A549 (cell line): ENCODE measurements at places on chromosomes 2 and 18. TPM values are rescaled to one million over a fixed set of nuclear protein-coding genes. Genes with fewer than 3 reads are reported as not detected.

DNA sequence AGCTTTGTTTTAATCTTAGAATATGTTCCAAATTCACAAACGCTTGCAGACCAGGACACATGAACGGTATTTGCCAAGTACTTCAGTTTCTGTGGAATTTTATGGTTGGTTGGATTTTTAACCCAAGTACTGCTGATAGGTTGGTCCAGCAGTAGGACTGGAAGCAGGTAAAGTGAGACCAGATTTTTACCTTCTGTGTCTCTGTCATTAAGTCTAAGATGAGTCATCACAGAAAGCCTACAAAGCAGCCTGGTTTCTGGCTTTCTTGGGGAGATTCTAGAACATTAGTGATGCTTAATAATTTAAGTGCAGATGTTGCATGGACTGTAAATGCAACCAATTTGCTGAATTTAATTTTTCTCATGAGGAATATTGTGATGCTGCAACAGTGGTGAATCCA, 100.5 kb downstream of the SCG2 start:
- DNase-seq: no peak

DNA sequence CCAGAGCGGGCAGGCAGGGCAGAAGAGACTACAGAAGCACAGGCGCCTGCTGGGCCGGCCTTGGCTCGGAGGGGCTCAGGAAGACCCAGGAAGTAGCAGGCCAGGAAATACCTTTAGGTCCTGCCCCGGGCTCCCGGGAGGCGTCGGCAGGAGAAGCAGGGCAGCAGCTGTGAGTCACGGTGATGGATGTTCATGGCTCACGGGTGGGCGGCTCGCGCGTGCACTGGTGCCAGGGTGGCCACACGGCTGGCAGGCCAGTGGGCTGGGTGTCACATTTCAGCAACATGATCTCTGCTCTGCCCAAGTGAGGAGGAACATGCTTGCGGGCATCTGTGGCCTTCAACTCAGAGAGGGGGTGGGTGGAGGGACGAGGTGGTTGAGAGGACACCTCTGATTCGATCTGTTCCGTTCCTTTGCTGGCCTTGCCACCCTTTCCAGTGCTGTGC, 139.3 kb downstream of the KLHL29 start:
- DNase-seq: no peak

GRCh38 chr18:59547581-59548182, 149.5 kb downstream of the CCBE1 start:
- DNase-seq: no peak

GRCh38 chr2:1837022-1837421, 92.7 kb upstream of the PXDN start:
- no peak for DNase-seq

DNA sequence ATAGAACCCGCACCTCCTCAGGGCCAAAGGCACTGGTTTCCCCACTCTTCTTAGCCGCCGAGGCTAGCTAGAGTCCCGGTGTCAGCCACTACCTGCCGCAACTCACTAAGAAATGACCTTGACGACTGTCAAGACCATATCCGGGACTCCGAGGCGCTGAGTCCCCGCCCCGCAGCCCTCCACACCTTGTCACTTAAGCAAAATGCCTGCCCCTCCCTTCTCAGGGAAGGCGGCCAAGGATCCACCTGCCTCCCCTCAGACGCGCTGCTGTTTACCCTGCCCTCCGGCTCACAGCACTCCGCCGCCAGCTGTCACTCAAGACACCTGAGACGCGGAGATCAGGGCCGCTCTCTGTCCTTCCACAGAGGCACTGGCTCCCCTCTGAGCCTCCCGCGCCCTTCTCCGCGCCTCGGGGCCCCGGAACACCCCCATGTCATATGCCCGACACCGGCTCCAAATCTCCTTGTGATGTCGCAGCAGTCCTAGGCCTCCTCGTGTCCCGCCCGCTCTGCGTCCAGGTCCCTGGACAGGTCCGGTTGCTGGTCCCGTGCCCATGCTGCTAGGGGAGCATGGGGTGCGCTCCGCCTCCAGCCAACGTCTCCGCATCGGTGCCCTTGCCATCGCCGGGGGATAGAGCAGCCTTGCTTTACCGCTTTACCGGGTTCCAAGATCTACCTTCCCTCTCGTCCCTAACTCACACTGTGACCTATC, 32.5 kb upstream of the REG3G start:
- no peak for DNase-seq

DNA sequence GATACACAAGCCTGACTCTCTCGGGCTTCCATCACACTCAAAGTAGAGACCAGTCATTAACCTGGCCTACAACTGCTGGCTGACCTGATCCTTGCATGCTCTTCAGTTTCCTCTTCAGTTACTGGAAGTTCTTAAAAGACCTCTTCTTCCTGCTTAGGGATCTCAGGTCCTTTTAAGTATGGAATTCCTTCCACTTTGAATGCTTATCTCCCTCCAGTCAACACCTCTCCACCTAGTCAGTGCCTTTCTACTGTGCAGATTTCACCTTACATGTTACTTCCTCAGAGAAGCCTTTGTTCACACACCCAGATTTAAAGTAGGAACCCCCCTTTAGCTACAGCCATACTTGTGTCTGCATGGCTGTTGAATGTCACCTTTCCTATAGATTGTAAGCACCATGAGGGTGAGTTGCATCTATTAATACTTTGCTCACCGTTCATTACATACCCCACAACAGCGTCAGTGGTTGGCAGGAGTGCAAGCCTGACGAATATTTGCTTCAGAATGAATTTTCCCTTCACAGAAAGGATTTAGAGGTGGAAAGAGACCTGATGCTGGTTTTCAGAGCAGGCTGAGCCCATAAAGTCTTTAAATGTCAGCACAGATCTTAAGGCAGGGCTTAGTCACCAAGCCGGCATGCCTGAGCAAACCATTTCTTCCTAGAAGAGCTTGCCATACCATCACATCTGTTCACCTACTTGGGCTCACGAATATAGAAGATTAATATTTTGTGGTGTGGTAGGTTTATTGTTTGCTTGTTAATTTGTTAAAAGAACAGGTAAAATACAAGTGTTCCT, 90.1 kb downstream of the ACVR1 start:
- no peak for DNase-seq

GRCh38 chr2:111711270-111711669, 172.7 kb downstream of the ANAPC1 start:
- no peak for DNase-seq

Gene ANKRD39
- polyA plus RNA-seq: 16.4 to 16.5 TPM (median 16.5 TPM) in 3 replicates

Gene RAB17
- polyA plus RNA-seq: 0.42 to 2.3 TPM (median 2.2 TPM) in 3 replicates

Gene CYP26B1
- 13.0 to 18.9 TPM (median 13.6 TPM) in 3 replicates for polyA plus RNA-seq

Gene CCDC68
- polyA plus RNA-seq: 2.8 to 3.1 TPM (median 3.1 TPM) in 3 replicates

Gene C1GALT1C1L
- polyA plus RNA-seq: 1.4 to 2.1 TPM (median 2.1 TPM) in 3 replicates
